ENCODE measurements at places on chromosomes 6 and 20.

GRCh38 chr6:45685076-45685475 is 307.3 kb upstream of the SUPT3H start:
- no peak for DNase-seq

DNA sequence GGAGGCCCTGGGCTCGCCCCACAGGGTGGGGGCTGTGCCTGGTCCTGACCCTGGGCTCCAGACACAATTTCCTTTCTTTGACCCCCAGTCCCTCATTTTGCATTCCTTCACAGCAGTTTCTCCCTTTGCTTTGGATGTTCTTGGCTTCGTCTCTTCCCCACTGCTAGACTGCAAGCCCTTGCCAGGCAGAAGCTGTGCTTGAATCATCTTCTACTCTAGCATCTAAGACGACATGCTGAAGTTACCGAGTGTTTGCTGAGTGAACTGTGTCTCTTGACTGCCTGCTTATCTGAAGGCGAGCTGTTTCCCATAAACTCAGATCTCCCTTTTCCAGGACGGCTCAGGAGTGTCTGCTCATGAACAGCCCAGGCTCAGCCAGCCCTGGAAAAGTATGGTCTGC is 14.3 kb upstream of the SYNDIG1 start:
- no peak for DNase-seq

DNA sequence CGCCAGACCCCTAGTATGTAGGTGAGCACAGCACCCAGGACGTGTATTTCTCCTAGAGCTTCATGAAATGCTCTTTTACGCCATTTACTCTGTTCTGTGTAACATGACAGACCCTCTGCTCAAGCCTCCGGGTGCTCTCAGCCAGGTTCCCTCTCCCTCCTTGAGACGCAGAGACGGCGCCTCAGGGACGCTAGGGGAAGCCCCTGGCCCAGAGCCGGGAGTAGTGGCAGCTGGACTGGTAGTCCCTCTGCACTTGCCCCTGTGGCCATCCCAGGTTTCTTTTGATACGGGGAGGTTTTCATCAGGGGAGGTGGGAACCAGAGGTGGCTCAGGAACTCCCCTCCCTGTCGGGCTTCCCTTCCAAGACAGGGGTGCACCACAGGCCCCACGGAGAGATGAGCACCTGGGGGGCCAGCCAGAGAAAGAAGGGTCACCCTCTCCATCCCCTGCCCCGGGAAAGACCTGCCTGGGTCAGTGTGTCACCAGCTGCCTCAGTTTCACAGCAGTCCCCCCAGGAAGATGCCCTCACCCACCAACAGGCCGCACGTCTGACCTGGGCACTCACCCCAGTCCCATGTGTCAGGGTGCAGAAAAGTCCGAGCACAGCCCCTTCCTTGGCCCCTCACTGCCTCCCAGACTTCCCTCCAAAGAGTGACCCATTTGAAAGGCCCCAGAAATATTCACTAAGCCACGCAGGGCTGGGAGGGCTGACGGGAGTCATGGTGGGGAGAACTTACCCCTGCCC is 58.1 kb upstream of the AFDN start:
- DNase-seq: no peak

- no peak for DNase-seq
Measured at GRCh38 chr20:6924681-6925080, 157.2 kb downstream of the BMP2 start.

DNA sequence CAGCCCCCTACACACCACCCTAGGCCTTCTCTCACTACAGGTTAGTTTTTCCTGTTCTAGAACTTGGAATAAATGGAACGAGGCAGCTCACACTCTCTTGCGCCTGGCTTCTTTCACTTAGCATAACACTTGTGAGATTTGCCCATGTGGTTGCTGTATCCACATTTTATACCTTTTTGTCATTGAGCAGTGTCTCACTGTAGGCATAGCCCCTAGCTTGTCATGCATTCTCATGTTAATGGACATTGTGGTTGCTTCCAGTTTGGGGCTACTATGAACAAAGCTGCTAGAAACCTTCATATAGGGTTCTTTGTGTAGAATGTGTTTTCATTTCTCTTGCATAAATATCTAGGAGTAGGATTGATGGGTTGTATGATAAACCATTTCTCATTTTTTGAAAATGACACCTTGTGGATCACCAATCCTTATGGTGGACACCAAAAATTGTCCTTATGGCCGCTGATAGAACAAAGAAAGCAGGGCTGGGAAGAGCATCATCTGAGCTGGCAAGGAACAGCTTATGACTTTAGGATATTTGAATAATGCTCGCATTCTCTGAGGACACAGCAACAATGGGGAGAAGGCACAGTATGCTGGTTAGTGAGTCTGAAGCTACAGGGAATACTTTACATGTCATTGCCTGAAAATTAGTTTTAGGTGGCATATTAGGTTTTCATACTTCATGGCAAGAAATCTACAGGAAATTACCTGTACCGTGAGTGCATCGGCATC is 9.8 kb upstream of the SLC22A23 start:
- no peak for DNase-seq

DNA sequence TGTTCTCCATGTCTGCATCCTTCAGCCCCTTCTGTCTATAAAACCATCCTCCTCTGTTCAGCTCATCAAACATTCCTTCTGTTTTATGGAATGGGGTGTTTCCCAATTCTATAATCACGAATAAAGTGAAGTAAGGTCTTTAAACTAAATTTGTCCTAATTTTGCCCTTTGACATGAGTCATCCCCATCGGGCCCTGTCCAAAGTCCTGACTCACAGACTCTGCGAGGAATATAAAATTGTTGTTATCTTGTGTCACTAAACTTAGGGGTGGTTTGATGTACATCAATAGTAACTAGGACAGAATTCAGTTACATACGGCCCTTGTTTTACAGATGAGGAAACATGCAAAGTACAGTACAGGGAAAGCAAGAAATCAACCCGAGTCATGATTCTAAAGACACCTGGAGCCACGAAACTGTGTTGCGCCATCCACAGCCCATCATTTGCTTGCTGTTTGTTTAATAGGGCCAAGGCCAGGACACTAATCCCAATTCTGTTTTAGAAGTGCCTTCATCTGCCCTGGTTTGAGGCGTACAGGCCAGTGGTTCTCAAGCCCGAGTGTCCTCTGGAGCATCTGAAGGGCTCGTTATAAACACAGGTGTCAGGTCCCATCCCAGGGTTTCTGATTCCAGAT is 2.8 kb downstream of the ACSS1 start:
- no peak for DNase-seq

- DNase-seq: no peak
Measured at GRCh38 chr20:16476032-16476431, 97.2 kb downstream of the KIF16B start.

DNA sequence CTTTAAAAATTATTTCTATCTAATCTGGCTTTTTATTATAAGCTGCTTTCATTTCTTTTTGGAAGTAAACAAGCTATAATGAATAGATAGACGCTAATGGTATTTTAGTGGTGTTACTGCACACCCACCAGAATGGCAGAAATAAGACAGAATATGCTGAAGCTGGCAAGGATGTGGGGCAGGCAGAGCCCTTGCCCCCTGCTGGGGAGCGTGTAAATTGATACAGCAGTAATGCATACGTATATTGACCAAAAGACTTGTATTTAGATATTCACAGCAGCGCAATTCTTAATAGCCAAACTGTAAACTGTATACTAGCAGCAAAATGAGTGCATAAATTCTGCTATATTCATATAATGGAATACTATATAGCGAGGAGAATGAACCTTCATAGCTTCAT is 35.3 kb downstream of the TMEM181 start:
- no peak for DNase-seq

DNA sequence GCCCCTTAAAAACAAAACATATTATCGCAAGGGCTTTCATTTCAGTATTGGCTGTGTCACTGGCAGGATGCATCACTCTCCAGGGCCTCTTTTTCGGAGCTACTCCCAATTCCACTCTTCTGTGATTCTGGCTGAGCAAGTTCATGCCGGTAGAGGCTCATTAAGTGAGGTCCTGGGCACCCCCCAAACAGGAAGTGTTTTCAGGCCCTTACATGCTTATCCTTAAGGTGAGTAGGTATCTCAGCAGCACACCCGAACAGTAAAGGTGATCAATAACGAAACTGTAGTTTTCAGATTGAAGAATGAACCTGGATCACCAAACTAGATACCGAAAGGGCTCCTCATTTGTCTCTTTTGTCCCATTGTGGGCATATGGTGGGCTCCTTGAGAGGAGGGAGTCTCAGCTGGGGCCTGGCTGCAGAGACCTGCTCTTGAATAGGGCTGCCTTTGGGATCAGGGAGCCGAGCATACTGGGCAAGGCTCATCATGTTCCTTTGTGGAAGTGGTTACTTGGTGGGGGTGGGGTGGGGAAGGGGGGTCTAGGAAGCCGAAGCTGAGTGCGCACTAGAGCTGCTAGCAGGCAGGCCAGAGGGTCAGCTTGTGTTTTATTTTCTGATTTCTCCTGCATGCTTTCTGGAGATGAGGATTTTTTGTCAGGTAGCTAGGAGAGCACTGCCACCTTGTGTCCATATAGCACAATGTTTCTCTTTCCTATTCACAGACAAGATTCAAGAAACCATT is 65.2 kb downstream of the CDS2 start:
- peak; percentile 58 for DNase-seq

DNA sequence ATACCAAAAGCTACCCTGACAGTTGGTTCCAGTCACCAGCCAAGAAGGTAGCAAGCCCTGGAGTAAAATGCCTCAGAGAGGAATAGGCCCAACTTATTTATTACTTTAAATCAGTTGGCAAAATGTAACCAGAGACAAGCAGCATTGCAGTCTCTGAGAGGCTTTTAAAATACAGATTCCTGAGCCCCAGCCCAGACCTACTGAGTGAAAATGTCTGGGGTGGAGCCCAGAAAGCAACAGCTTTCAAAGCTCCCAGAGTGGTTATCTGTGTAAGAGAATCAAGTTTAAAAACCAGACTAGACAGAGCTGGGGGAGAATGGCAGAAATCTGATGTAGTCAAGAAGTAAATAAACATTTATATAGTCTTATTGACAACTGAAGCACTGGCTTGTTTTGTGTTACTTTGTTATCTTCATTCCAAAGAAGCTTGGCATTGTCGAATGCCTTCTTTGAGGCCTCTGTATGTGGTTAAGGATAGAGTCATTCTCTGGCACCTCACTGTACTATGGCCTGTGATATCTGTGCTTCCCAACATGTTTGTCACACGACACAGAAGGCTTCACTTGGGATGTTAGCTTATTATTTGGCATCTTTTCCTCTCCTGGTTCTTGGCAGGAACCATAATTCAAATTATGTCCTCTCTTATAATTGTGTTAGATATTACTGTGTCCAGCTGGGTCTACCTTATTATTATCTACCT is 313.5 kb downstream of the SLC35F1 start:
- DNase-seq: no peak

DNA sequence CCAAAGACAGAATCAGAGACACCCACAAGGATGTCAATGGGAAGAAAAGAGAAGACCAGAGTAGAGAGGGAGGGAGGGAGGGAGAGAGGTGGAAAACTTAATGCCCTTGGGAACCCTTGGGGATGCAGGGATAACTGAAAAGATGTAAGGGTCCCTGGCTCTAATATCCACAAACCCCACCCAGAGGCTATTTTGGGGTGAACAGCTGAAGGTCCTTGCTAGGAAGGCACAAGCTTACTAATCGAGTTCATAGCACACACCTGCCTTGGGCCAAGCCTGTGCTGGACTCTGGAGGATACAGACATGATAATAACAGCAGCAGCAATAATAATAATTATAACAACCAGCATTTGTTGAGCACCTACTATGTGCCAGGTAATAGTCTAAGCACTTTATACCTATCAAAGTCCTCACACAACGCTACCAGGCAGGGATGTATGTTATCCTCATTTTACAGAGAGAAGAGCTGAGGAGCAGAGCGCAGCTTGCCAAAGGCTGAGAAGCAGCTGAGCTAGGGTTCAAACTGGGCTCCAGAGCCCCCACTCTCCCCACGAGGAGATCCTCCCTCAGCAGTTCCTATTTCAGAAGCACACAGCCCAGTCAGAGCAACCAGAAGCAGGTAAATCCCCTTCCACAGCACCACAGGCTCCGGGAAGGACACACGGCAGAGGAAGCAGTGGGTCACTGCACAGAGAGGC is 174.2 kb downstream of the ANKRD60 start:
- no peak for DNase-seq

GRCh38 chr20:53613748-53614147 is 20.1 kb upstream of the ZNF217 start:
- DNase-seq: no peak

DNA sequence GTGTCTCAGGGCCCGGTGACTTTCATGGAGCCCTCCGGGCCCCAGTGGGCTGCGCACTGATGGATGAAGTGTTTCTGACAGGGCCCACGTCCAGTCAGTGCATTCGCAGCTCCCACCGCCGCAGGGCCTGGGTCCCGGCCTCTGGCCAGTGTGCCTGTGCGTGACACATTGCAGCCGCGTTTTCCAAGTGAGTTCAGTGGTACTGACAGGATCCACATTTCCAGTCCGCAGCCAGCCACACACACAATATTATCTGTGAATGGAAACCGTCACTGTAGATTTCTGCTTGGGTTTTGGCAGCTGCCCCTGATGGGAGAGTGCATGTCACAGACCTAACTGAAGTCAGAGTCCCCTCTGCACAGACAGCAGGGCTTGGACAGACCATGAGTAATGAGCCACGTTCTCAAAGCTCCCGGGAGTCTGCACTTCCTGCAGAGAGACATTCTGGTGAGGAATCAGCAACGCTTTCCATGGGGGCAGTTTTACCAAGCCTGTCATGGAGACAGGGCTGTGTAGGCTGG is 171.4 kb downstream of the MYLK4 start:
- DNase-seq: no peak

DNA sequence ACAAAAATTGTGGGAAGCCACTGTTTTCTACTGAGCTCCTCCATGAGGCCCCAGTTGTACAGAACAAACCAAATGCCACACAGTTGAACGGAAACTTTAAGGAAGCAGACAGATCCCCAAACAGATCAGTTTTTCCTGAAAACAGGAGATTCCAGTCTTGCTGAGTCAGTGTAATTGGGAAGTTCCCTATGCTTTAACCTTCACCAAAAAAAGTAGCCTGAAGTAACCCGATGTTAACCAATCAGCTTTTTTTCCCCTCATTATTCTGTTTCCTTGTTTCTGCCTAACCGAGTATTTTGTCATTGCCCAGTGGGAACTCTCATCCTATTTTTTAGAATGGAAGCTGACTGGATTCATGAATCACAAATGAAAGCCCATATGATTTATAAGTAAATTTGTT is 36.7 kb downstream of the MARCKS start:
- DNase-seq: no peak

- no peak for DNase-seq
Measured at GRCh38 chr20:1657556-1658334, at the start of gene SIRPG. Gene SIRPG (minus strand): TSS chr20:1657779. CDS start chr20:1657714, 65 bp downstream.

GRCh38 chr6:25017932-25018567 is 82.3 kb upstream of the RIPOR2 start:
- DNase-seq: peak; percentile 81

Measured in H9 (cell line).